ENCODE measurements at places on chromosomes 16 and 17. TPM values are rescaled to one million over a fixed set of nuclear protein-coding genes. Genes with fewer than 3 reads are reported as not detected.
A peak's percentile ranks its signal among the peaks of the same experiment; 100 is the strongest.

GRCh38 chr17:57935833-57936807 lies 19.1 kb downstream of the CUEDC1 start:
- no peaks in the 10 kb centered on the region for H3K36me3 ChIP-seq
- peak overlapping the region; percentile 71 for H3K27ac ChIP-seq
- H3K4me1 ChIP-seq: peaks cover 2% of the 10 kb centered on the region
- no peak overlapping the region for H3K4me3 ChIP-seq
- no peaks in the 10 kb centered on the region for H3K27me3 ChIP-seq
- no peak for DNase-seq

GRCh38 chr16:20904507-20905081 lies 4.0 kb downstream of the LYRM1 start:
- H3K36me3 ChIP-seq: no peaks in the 10 kb centered on the region
- peaks cover 3% of the 10 kb centered on the region for H3K4me1 ChIP-seq
- H3K27ac ChIP-seq: peak overlapping the region; percentile 62
- H3K4me3 ChIP-seq: no peak overlapping the region

ZNF232 gene
- 3.0 TPM for polyA plus RNA-seq

ASPA gene
- 2.6 TPM for polyA plus RNA-seq

SKAP1 gene
- 15.4 TPM for polyA plus RNA-seq
